Activated naive CD8-positive, alpha-beta T cell treated with anti-CD3 and anti-CD28 coated beads for 36 hours (primary cell): ENCODE measurements at places on chromosomes 4 and X.

DNA sequence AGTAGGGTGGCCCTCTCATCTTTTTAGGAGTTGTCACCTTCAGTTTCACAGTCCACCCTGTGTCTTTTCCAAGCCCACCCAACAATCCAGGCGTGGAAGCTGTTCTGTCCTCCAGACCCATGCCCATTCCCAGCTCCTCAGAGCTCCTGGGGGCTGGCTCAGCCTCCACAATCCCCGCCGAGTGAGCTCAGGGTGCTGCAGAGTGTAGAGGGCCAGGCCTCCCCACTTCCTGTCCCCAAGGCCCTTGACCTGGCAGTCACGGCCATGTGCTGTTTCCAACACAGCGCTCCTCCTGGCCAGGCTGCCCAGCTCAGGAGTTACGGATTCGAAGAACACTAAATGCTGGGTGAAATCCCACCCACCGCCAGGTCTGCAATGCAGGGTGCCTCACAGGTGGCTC is 31.8 kb downstream of the PDHA1 start:
- no peak for DNase-seq

- DNase-seq = no peak
These were observed 11.5 kb upstream of the GPM6B start for GRCh38 chrX:13828392-13828791.

DNA sequence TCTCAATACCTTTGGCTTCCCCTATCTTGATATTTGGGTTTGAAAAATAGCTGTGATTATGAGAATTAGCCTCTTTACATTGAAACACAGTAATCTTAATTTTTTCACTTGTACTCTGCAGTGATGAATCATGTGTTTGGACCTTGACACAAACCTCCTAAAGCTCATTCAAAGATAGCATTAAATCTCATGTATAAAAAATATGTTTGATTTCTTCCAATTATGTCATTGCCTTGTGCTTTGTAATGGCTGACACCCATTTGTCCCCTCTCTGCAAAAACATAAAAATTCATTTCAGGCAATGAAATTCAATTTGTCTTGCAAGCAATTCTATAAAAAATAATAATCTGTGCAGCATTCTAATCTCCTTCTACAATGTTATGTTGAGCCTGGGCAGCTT is 422.4 kb upstream of the BOD1L1 start:
- DNase-seq = no peak

DNA sequence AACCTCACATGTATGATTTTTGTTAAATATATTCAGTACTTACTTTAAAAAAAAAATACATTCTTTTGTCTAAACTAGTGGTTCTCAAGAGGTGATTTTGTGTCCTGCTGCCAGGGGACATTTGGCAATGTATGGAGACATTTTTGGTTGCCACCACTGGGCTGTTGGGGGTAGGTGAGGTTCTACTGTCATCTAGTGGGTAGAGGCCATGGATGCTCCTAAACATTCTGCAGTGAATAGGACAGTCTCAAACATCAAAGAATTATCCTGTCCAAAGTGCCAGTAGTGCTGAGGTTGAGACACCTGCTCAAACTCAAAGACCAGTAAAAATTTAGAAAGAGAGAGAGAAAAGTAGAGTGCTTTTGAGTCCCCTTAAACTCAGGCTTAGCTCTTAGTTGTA is 32.9 kb upstream of the PGM2 start:
- peak; percentile 4 for DNase-seq

- DNase-seq = no peak
These were observed 15.6 kb downstream of the ATP2B3 start for GRCh38 chrX:153533091-153533490.

DNA sequence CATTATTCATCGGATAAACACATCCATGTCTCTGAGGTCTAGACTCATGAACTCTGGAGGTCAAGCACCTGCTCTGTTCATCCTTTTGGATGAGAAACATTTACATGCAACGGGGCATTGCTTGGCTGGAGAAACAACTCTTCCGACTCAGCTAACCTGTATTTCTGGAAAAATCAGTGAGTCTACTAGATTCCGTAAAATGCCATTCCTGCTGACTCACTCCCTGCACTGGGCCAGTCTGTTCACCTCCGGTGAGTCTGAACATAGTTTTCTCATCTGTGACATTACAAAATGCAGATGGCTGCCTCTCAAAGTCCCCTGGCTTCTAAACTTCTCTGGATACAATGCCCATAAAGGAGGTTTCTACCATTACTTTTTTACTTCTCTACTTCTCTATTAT is 185.7 kb upstream of the HS3ST1 start:
- no peak for DNase-seq

DNA sequence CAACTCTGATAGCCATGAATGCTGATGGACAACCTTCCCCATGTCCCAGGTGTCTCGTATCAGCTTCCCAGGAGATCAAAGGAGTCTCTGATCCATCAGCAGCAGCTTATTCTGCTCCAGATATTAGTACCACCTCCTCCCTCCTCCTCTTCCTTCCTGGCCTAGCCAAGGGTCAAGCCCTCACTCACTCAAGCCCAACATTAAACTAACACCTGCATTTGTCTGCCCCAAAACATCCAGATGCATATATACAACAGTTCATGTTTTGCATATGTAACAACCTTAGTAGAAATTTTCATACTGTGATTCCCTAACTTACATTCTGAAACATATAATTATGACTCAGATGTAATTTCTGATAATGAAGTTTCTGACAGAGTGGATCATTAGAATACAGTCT is 29.9 kb downstream of the BCLAF3 start:
- no peak for DNase-seq

DNA sequence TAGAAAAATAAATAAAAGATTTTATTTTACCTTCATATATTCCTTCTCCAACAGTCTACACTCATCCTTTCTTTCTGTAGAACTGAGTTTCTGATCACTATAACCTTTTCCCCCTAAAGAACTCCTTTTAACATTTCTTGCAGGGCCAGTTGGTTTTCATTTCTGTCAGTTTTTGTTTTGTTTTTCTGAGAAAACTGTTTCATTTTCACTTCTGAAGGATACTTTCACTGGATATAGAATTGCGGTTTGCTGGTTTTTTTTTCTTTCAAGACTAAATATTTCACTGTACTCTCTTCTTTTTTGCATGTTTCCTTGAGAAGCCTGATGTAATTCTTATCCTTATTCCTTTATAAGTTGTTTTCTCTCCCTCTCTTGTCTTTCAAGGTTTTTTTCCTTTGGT is 90.4 kb upstream of the EOLA2 start:
- DNase-seq = no peak

DNA sequence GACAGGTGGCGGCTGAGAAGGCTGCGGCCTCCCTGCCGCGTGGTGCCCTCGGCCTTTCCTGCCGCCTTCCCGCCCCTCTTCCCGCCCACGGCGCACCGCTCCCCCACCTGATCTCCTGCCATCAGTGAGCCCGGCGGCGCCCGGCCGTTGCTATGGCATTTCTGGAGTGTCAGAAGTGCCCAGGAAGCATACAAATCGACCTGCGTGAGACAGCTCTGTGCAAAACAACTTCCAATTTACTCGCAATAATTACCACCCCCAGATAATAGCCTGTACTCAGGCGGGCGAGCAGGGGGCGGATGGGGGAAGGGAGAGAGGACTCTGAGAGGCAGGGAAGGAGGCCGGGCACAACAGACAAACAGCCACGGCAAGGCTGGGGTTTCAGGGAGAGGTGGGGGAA is 16.6 kb upstream of the ERCC6L start:
- no peak for DNase-seq
